GM12892 (cell line): ENCODE measurements at places on chromosomes 16 and 17.
A peak's percentile ranks its signal among the peaks of the same experiment; 100 is the strongest.

DNA sequence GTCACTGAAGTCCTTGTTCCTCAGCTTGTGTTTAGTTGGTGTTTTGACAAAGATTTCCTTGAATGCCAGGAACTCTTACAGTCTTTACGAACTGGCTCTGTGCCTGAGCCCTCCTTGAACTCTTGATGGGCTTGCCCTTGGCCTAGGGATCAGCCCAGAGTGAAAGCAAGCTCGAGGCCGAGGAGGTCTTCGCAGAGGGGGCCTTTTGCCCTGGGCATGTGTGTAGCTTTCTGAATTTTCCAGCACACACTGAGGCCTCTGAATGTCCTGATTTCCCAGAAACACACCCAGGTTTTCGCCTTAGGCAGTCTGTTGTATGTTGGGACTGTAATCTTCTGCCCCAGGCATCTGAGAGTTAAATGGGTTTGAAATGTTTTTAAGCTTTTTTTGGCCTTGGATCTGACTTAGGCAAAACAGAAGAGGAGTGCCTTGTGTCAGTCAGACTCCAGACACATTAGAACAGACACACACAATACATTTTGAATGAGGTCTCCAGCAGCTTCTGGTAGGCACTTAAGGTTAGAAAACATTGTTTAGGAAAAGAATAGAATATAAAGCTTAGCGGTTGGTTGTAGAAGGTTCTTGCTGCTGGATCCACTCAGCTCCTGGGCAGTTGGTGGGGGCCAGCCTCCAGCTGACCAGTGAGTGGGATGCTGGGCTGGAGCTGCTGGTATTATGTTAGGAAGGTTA lies 17.1 kb downstream of the FOXK2 start:
- DNase-seq: no peak

GRCh38 chr16:61957075-61957855 lies 79.0 kb downstream of the CDH8 start:
- no peak for DNase-seq

GRCh38 chr17:76997981-76998531 lies 129.9 kb downstream of the MGAT5B start:
- no peak for DNase-seq

DNA sequence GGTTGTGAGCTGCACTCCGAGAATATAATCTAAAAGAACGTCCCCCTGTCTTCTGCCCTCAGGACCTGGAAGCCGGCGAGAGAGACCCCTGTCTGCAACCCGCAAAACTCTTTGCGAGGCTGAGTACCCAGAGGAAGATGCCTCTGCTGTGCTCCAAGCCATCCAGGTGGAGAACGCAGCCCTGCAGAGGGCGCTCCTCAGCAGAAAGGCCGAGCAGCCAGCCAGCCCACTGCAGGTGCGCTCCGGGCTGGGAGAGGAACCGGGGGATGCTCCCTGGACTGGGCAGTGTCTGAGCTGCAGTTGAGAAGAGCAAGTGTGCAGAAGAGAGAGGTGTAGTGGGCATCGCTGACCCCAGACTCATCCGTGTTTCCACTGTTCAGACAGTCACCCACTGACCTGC lies 148.3 kb downstream of the KATNIP start:
- no peak for DNase-seq

DNA sequence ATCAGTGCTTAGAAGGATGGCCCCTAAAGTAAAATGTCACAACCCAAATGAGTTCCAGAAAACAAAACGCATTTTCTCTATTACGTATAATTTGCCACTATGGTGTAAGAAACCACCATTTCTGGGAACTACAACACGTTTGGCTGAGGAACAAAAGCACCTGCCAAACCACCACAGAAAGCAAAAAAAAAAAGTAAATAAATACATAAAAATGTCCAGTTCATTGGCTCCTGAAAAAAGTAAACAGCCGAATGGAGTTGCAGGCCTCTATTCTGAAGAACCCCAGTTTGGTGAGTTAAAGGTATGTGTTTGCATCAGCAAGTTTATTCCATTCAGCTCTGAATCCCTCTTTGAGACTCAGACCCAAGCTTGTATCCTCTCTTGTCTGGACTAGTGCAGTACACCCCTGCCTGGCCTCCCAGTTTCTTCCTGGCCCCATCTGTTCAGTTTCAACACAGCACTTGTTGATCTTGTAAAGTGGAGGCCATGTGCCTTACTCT lies 36.9 kb downstream of the ERN1 start:
- no peak for DNase-seq

- DNase-seq: no peak
Measured at GRCh38 chr16:1945559-1946391, 2.8 kb upstream of the MSRB1 start.

GRCh38 chr16:12494661-12495060 lies 309.0 kb downstream of the CPPED1 start:
- no peak for DNase-seq

DNA sequence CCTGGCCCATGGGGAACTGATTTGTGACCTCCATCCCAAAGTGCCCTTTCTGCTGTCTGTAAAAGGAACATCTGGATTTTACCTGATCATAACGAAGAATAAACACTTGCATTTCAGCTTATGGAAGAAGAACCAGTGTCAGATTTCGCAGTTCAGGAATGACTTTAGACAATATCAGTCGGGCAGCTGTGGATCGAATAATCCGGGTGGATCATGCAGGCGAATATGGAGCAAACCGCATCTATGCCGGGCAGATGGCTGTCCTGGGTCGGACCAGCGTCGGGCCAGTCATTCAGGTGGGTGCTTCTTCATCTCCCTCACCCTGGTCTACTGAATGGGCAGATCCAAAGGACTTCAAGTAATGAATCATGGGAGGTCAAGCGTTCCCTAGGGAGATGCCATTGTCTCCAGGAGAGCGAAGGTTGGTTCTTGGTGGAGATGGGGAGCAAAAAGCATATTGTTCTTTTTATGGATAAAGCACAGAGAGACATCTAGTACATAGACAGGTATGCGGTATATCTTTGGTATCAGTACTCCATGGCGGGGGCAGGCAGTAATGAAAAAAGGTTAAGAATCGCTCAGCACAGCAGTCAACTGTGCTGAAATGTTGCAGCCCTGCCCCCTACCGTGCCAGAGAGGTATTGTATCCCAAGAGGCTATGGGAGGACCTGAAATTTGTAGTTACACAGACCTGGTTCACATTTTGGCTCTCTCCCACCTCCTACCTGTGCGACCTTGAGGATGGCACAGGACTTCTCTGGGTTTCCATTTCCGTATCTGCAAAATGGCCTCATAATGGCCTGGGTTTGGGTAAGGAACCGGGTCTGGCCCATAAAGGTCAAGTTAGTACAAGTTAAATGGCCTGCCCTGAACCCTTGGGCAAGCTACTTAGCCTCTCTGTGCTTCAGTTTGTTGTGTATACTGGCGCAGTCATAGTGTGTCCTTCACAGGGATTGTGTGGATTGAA lies 4.7 kb downstream of the COQ7 start:
- no peak for DNase-seq

DNA sequence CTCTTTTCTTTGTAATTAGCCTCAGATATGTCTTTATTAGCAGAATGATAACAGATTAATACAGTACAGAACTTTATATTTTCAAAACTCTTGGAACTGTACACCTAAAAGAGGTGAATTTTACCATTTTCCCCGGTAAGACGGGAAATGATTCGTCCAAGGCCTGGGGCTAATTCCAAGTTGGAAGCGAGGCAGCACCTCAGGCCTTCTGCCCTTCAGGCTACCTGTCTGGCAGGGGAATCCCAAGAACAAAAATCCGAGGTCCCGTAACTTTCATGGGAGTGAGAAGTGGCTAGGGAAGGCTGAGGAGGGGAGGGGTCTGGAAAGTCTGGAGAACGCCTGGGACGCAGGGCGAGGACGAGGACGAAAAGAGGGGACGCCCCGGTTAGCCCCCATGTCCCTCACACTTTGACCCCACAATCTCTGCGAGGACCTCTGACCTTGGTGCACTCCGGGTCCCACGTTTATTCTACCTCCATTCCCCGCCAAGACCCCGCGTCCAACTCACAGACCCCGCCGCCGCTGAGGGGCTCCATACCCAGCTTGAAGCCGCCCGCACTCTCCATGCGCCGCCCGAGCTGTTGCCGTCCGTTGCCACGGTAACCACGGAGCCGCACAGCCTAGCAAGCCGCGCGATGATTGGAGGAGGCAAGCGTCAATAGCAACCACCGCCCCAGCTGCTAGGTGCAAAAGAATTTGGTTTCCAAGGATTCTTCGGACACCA lies at the start of gene HYDIN:
Gene HYDIN, minus strand, starts transcription at position 601 of the 724 bp plus-strand sequence. CDS start 43,827 bp downstream, outside the sequence.
- no peak for DNase-seq

- DNase-seq: no peak
Measured at GRCh38 chr17:79036596-79036995, 12.6 kb downstream of the C1QTNF1 start.

- DNase-seq: no peak
Measured at GRCh38 chr17:38725066-38725465, 5.1 kb upstream of the CISD3 start.

DNA sequence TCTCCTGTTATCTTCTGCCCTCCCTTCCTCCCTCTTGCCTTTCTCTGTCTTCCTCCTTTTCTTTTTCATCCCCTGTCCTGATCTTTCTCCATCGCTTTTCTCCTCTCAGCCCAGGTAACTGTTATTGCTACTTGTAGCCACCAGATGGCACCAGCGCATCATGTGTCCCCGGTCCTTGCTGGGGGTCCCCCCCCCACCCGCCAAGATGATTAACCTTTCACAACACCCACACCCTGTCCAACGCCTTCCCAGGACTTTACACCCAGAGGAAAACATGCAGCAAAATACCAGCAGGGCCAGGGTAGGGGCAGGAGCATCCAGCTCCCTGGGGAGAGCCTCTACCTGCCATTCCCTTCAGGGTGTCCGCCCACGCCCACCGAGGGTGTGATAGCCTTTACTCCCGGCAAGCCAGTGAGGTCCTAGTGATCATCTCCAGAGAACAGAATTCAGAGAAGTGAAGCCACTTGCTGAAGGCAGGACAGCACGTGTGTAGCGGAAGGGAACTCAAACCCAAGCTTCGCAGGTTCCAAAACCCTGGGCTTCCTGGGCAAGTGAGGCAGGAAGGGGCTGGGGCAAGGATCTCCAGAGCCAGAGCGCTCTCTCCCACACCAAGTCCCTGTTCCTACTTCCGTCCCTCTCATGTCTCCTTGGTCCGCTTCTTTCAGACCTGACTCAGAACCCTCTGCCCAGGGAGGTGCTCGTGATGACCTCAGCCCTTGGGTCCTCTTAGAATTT lies 13.4 kb upstream of the TAC4 start:
- DNase-seq: peak; percentile 62

DNA sequence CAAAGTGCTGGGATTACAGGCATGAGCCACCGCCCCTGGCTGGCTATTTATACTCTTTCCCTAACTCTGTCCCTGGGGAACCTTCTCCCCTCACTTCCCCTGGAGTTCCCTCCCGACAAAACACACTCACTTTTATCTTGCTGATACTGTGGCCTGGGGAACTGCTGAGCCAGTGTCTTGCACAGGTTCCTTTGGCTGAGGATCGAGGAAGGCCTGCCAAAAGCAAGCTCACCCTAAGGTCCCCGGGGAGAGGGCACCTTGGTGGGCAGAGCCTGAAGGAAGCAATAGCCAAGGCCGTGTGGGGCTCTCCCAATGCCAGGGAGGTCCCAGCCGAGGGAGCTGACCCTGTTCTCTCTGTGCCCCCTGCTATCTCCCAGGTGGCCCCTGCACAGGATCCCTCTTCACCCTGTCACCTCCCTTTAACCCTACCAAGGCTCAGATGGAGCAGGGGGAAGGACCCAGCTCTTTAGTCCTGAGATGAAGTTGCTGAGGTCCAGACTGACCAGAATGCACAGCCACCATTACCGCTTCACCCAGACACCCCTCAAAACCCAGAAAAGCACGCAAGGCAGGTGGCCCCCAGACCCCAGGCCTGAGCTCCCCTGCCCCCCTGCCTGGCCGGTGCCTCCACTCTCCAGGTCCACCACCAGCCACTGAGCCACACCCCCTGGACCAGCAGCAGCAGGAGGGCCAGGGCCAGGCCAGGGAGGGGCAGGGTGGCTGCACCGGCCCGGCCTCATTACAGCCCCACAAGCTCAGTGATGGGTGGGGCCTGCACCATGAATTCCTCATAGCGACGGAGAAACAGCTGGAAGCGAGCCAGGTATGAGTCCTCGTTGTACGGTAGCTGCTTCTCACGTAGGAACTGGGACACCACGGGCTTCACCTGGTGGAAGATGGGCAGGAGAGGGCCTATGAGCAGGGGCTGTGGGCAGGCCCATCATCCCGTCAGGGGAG lies 5.1 kb upstream of the FDXR start:
- no peak for DNase-seq

DNA sequence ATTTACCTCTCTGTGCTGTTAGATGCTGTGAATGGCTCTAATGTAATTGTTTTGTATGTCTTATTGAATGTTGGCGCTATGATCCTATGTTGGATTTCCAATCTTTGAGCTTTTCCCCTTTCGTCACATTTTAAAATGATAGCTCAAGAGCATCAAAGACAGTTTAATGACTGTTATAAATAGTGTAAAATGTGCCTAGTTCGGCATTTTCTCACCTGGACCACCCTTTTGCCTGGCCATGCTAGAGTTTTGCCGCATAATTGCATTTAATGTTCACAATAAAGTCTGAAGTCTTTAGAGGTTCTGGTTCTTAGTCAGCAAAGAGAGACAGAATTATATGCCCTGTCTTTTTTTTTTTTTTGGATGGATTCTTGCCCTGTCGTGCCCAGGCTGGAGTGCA lies 155.2 kb downstream of the SNX29 start:
- DNase-seq: no peak

- DNase-seq: no peak
Measured at GRCh38 chr16:49021136-49021535, 260.5 kb downstream of the CBLN1 start.

DNA sequence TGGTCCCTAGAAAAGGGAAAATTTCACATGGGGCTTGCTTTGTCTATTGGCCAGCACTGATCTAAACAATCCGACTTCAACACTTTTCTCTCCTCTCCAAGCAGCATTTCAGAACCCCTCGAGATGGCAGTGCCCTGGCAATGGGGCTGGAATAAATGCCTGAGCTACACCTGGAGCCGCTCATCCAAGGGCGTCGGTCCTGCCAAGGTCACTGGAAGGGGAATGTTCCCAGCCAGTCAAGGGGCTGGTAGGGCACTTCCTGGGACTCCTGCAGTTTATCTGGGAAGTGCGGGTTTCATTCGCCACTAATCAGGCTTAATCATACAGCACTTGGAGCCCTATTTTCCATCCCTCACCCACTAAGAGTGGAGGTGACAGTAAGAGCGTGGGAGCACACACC lies 17.1 kb downstream of the MEAK7 start:
- no peak for DNase-seq

DNA sequence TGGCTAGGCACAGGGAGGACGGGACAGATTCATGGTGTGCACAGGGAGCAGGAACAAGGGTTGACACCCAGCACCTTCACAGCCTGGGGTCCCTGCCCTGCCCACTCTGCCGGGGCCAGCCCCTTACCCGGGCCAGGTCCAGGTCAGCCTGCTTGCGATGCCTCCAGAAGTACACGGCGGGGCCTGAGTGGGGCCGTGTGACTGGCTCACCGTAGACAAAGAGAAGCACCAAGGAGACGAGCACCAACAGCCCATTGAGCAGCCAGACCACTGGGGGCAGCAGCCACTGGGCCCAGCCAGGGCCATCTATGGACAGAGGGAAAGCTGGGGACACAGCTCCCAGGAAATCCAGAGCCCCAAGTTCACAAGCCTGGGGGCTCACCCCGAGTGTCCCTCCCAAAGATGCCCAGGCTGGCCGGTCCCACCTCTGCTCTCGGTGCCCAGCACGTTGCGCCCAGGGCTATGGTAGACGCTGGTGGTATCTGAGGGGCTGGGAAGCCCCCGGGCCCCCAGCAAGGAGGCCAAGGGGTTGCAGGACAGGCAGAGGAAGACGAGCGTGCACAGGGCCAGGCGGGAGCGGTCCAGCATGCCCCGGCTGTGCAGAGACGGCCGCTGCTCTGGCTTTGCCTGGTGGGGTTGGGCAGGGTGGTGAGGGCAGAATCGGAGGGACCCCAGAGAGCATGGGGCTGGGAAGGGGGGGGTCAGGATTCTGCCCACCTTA lies 19.8 kb downstream of the SREBF1 start:
- DNase-seq: no peak
